ENCODE measurements at places on chromosomes 7 and 10.

GRCh38 chr7:20441991-20442441, 111.3 kb downstream of the ITGB8 start:
- DNase-seq: no peak

GRCh38 chr10:67884313-67884841, at the start of gene SIRT1:
TSS of gene SIRT1 (plus strand) at chr10:67884656. CDS start at chr10:67884722, 66 bp downstream.
- DNase-seq: peak; percentile 98

- no peak for DNase-seq
These were observed 76.8 kb downstream of the ADK start for GRCh38 chr10:74227697-74228424.

- DNase-seq: no peak
These were observed 240.3 kb downstream of the SNX10 start for GRCh38 chr7:26531926-26532325.

GRCh38 chr10:3676564-3676963, 108.4 kb downstream of the KLF6 start:
- DNase-seq: no peak

- no peak for DNase-seq
These were observed 874 bp downstream of the GIMAP5 start for GRCh38 chr7:150738092-150738491.

DNA sequence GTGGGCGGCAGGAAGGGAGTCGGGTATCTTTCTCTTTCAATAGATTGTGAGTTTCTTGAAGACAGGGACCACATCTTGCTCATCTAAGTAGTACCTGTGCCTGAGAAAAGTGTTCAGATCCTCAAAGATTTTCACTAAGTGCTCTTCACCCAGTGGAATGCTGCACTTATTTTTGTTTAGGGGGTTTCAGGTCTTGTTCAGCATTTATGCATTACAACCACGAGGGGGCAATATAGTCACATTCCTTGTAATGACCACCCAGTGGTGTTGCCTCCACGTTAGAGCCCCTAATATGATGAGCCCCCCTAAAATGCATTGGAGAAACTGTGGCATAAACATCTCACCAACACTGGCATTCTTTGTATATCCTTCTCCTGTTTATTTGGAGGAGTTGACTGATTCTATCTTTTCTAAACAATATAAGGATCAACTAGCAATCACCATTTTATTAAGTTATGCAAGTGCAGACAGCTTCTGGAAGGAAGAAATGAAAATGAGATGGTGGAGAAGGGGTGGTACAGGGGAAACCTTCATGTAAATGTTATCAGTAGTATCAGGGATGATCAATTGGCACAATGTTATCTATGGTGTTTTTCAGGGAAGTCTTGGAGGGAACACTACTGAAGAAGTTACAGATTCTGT, 3.1 kb upstream of the PAPSS2 start:
- DNase-seq: peak; percentile 71

DNA sequence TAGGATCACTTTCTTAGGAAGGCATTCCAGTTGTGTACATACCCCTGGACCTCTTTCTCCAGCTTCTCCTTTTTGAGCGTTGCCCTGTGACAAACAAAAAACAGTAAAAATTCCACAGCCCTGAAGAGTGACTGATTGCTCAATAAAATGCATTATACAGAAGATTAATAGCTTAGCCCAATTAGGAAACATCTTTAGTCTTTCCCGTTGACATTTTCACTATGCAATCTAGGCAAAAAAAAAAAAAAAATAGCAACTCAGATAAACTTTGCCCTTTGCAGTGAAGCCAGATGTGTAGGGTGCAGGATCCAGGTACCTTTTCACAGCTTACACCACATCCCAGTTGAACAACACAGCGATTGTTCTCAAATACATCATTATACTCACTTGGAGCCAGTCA, 17.9 kb downstream of the COL28A1 start:
- no peak for DNase-seq

- no peak for DNase-seq
These were observed 81.7 kb upstream of the HECTD2 start for GRCh38 chr10:91328320-91328984.

DNA sequence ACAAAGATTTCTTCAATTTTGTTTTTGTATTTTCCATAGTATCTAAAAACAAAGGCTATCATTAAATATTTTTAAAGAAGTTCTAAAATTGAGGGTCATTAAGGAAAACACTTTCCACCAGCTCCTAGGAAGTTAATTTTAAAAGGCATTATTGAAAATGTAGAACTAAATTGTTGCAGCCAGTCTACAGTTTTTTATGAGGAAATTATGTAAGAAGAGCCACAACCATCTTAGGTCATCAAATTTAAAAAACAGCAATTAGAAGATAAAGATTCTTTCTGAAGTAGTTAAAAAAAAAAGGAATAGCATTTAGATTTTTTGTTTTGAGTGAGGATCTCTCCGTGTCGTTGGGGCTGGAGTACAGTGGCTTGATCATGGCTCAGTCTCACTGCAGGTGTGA, 161.7 kb downstream of the NRBF2 start:
- no peak for DNase-seq

DNA sequence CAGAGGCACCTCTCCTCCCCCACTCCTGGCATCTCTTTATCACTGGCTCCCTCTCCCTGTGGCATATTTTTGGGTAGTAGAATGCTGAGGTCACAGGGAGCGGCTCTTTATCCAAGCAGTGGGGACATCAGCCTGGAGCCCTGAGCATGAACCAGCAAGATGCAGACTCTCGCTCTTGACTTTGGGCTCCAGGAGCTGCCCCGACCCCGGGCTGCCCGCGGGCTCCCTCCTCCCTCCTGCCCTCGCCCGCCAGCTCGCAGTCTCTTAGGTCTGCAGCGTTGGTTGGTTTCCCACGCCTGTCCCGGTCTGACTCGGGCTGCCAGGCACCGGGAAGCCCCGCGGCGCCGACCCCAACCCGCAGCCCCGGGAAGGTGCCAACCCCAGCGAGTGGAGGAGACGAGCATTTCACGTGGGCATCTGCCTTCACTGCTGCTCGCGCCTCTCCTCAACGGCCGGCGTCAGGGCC, 1.3 kb downstream of the INSYN2A start:
- peak; percentile 65 for DNase-seq
